ENCODE measurements at places on chromosomes 12 and 14.

DNA sequence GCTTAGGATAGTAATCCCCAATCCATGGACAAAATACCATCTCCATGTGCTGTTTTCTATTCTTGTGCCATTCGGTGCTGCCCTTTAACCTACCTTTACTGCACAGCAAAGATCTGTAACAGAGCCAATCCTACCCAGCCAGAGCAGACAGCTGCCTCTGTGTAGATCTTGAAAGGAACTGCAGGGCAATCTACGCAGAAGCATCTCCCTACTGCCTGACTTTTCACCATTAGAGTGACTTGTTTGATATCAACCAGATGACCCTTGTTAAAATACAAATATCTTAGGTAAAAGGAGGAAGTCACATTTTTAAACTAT lies 33.9 kb upstream of the PPM1A start:
- no peak for DNase-seq

GRCh38 chr14:59186306-59186705 lies 2.2 kb upstream of the DAAM1 start:
- DNase-seq: no peak

DNA sequence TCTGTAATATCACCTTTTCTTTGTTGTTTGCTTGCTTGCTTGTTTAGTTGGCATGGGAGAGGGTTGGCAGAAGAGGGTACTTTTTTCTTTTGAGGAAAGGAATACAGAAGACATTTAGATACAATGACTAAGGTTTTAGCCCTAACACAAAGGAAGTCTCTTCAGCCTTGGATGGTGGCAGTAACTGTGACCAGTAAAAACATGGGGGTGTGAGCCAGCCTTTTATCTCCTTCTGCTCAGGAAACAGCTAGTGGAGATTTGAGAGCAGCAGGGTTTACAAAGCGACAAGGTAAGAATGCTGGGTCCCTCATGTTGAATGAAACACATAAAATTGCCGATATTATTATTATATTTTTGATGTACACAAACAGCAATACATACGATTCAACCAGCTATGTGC lies 40.4 kb downstream of the SLC8A3 start:
- DNase-seq: no peak

DNA sequence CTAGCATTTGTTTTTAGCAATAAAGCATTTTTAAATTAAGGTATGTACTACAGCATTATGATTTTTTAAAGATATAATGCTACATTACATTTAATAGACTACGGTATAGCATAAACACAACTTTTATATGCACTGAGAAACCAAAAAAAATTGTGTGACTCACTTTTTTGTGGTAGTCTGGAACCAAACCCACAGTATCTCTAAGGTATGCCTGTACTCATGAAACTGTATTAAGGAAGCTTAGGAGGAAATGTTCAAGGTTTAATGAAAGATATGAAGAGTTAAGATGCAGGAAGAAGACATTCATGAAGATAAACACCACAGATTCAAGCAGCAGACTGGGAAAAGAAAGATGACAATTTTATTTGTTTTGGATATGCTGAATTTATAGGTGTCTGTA lies 51.7 kb downstream of the PPP1R12A start:
- DNase-seq: no peak

- no peak for DNase-seq
Measured at GRCh38 chr14:105286759-105287144, 14.0 kb downstream of the BRF1 start.

- DNase-seq: no peak
Measured at GRCh38 chr14:66900719-66901118, 288.5 kb upstream of the GARIN2 start.

GRCh38 chr12:65432114-65432513 lies 153.6 kb downstream of the MSRB3 start:
- no peak for DNase-seq

GRCh38 chr14:57018065-57018464 lies 207.8 kb upstream of the OTX2 start:
- DNase-seq: no peak

DNA sequence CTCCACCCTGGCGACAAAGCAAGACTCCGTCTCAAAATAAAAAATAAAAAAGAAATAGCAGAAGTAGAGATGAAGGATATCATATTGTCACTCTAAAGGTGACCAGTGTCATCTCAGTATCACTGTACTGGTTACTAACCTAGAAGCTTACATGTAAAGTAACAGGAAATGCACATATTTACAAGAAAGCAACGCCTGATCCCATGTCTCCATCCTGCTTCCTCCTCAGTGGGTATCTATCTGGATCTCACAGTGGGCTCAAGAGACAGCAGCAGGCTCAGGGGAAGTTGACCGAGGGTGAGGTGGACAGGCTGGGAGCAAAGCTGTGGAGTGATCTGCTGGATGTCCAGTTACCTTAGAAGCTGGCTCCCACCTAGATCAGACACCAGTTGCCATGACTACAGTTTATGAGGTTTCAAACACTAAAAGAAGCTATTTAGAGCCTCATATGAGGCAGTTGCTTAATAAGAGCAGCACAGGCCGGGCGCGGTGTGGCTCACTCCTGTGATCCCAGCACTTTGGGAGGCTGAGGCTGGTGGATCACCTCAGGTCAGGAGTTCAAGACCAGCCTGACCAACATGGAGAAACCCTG lies 10.5 kb downstream of the MTRFR start:
- no peak for DNase-seq

GRCh38 chr12:9736936-9737705 lies 4.2 kb upstream of the CLECL1 start:
- DNase-seq: no peak

DNA sequence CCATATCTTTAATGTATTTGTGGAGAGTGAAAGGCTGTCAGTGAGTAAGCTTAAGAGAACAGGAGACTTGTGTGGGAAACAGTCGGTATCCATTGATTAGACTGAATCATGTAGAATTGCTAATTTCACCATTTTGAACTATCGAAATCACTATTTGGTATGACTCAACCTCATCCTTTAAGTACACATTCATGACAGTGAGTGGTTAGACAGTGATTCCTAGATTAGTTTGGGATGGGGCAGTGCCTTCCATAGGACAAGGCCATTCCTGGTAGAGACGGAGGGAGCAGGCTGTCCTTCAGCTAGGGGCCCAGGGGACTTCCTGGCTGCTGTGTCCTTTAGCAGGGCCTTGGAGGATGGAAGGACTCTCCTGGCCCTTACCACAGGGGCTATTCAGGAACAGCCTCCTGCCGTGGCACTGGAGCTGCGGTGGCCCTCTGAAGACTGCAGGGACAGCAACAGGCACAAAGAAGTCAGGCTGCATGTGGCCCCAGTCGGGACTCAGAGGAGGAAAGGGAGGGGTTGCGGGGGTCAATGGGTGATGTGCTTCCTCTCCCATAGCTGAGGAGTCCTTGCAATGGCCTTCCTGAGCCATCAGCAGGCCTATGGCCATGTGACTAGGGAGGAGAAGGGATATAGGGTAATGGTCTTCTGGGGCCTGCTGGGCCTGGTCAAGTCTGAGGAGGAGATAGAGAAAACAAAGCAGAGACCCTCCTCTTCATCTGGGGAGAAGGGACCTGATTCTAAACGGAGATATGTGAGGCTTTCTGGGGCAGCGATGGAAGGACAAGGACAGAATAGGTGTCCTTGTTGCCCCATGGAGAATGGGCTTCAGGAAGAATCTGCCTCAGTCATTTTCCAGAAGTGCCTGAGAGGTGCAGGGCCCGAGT lies 11.2 kb downstream of the SERPINA1 start:
- DNase-seq: no peak

DNA sequence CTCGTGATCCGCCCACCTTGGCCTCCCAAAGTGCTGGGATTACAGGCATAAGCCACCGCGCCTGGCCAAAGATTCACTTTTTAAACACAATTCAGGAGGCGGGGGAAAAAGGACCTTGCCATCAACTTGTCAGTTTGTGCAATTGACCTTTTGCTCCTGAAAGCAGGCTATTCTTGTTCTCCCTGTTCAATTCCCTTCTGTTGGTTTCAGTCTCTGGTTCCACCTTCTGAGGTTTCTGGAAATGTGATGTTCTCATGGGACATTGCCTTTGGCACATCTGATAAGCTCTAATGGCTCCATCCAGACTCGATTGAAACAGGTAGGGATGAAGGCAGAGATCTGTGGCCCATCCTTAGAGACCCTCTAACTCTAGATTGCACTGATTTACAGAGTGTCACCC lies 17.9 kb upstream of the CCDC85C start:
- DNase-seq: no peak

DNA sequence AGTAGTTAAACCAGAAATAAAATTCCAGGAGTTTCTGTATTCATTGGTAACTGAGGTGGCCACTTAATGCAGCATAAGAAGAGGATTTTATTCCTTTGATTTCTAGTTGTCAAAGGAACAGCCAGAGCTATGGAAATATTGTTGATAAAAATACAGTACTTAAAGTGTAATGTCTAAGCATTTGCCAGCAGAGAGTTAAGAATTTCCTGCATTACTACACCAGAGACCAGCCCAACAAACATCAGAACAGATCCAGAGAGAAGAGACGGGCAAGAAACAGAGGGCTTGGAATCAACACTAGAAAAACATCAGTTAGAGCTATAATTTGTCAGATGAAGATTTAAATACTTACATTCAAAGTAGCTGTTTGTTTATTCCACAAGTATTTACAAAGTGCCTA lies 77.9 kb downstream of the ST8SIA1 start:
- DNase-seq: no peak

DNA sequence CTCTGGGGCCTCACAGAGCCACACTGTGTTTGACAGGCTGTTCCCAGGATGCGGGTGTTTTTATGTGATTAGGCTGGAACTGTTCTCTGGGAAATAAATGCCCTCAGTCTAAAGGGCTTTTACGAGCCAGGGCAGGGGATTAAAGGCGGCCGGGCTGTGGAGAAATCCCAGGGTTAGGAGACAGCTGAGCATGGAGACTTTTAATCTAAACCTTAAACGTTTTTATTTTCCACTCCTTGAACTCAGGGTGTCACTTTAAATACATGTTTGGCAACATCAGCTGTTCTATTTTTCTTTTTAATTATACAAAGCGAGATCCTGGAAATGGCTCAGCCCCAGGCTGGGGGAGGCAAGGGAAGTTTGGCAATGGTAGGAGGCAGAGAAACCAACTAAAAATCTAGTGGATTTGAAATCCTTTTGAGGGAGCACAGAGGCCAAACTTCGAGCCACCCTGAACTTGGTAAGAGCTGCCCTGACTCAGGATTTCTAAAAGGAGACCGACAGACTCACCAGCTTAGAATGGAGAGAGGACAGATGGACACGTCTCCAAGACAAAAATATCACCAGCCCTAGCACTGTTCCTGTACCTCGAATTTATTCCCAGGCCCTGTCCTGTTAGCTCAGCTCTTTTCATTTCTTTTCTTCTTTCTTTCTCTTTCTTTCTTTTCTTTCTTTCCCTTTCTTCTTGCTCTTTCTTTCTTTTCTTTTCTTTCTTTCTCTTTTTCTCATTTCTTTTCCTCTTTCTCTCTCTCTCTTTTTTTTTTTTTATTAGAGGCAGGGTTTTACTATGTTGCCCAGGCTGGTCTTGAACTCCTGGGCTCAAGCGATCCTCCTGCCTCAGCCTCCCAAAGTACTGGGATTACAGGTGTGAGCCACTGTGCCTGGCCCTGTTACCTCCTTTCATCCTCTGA lies 15.8 kb upstream of the ORAI1 start:
- DNase-seq: no peak

GRCh38 chr12:60194678-60195077 lies 598.8 kb downstream of the SLC16A7 start:
- no peak for DNase-seq

GRCh38 chr12:89448526-89448925 lies 76.1 kb downstream of the GALNT4 start:
- no peak for DNase-seq

DNA sequence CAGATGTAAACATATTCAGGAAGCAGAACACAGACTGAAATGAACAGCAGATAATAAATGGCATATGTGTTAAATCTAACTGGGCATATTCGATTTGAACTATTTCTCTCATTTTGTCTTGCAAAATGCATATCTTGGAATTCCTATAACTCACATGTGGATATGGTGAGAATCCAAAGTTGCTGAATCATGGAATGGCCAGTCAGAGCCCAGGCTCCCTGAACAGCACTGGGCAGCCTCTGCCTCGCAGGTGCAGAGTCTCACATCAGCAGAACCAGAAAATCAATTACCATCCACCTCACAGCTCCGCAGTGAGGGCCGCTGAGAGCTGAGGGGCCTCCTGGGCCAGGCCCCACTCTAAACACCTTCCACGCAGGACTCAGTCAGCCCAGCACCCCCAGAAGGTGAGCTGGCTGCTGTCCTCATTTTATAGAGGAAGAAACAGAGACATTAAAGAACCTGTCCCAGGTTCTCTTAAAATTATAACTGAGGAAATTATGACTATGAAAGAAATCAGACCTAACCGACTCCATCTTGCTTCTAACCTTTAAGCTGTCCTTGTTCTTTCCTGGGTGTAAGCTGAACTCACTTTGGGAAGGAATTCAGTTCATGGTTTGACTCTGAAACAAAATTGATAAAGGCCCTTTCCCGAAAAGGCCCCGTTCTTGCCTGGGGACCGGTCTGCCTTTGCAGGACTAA lies 269.1 kb upstream of the SFSWAP start:
- peak; percentile 43 for DNase-seq

DNA sequence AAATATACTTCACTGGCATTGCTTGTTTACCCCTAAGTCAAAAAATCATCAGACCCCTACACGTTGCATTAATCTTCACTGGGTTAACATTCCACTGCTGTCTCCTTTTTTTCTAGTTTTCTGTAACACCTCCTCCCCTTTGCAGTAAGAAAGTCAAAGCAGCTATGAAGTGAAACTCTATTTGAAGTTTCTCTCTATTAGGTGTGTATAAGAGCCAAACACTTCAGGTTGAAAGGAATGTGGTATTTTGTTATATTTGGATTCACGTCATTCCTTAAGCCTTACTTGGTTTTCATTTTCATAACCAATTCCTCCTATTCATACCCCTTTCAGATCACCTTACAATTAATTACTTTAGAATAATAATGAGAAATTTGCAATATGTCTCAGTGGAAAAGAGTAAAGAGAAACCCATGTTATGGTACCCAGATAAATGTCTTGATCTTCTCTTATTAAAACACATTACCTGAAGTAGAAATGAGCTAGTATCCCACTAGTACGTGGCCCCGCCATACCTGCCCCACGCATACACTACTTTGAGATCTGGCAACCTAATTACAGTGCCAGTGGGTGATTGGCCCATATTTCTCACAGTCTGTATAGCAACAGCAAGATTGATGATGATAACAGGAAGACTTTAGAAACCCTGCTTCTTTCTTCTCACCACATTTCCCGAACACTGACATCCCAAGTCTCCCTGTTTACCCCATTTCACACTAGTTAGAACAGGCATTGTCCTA lies 236.4 kb upstream of the RGS6 start:
- DNase-seq: no peak

GRCh38 chr12:59595883-59596540 lies at the start of gene SLC16A7:
Gene SLC16A7 (plus strand): TSS chr12:59596029. CDS start chr12:59704802, 108,773 bp downstream.
- peak; percentile 91 for DNase-seq

- no peak for DNase-seq
Measured at GRCh38 chr14:31297701-31298344, 90.2 kb upstream of the HECTD1 start.

DNA sequence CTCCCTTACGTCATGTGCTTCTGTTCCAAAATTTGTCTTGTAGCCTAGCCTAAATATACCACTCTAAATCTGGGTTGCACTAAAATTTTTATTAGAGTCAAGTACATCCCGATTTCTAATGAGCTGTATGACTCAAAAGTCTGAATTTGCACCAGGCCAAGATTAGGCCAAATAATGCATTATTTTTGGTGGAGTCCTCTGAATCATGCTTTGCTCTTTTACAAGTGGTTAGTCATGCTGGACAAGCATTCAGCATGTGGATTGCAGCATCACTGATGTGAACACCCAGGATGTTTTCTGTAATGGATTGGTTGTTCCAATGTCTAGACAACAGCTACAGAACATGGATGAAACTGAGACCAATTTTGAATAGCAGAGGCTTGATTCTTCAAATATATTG lies 23.7 kb downstream of the HEBP1 start:
- no peak for DNase-seq
